ENCODE measurements at places on chromosomes 1 and 21.
A peak's percentile ranks its signal among the peaks of the same experiment; 100 is the strongest.

- no peak for DNase-seq
Measured at GRCh38 chr1:87250336-87250735, 78.3 kb upstream of the LMO4 start.

DNA sequence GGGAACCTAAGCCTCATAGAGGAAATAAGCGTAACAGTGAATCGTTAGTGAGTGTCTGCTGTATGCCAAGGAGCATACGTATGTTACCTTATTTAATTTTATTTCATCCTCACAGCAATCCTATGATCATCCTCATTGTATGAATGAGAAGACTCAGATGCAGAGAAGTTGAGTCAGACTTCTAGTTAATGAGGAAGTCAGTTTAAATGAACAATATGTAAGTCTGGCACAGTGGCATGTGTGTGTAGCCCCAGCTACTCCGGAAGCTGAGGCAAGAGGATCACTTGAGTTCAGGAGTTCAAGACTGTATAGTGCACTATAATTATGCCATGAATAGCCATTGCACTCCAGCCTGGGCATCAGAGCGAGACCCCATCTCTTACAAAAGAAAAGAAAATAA, 148.0 kb downstream of the ZZZ3 start:
- no peak for DNase-seq

- peak; percentile 69 for DNase-seq
Measured at GRCh38 chr1:111030590-111030989, 66.9 kb upstream of the LRIF1 start.

GRCh38 chr1:156420205-156421061, 51.4 kb downstream of the RHBG start:
- DNase-seq = no peak

DNA sequence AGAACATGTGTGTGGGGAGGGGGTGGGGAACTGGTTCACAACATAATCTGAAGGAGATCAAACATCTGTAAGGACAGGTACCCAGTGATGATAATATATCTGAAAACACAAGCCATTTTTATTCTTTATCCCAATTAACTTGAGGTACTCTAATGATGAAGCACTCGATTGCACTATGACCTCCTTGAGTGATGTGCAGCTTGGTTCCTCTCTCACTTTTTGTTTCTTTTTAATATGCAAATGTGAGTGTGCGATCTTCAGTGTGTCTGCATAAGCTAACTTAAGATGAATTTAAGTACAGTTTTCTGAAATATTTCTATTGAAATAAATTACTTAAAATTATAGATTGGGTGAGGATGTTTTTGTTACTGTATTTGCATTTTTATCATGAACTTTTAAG, 50.6 kb upstream of the ANGPTL1 start:
- DNase-seq = no peak

- DNase-seq = no peak
Measured at GRCh38 chr1:233605205-233605604, 8.7 kb upstream of the KCNK1 start.

- DNase-seq = no peak
Measured at GRCh38 chr21:39105341-39105765, 77.9 kb downstream of the PSMG1 start.

- no peak for DNase-seq
Measured at GRCh38 chr1:204678721-204679475, 6.6 kb downstream of the LRRN2 start.

DNA sequence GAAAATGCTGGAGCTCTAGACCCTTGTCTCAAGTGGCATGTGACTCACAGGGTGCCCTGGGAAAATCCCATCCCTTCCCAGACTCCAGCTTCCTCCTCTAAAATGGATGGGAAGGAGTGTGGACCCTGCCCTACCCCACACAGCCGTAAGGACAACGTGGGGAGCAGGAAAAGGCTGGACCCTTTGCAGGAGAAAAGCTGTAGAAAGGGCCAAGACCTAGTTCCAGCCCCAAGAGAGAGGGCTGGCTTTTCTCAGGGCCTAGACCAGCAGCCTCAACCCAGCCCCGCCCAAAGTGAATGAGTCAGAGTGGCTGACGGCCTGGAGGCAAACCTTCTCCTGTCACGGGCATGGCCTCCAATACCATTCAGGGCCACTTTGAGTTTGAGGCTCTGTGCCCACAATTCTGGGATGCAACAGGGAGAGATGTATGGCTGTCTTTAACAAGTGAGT, 1.1 kb downstream of the LAMB3 start:
- no peak for DNase-seq

DNA sequence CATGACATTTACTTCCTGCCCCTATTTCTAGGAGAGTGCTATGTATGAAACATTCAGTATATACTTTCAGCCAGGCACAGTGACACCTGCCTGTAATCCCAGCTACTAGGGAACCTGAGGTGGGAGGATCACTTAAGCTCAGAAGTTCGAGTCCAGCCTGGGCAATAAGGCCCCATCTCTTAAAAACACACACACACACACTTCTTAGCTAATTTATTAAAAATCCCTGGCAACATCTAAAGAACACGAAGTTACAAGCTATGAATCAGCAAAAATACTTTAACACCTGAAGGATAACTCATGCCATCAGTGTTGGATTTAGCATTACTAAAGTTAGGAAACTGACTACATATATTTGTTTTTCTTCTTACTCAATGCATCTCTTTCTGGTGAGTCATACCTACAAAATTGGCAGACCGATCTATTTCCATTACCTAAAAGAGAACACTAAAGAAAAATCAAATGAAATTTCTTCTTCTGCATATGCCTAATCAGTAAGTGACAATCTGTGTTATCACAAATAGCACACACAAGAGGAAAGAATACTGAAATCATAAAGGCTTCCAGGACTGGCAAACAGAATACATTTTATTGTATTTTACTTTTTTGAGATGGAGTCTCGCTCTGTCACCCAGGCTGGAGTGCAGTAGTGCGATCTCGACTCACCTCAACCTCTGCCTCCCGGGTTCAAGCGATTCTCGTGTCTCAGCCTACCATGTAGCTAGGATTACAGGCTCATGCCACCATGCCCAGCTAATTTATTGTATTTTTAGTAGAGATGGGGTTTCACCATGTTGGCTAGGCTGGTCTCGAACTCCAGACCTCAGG, 41.4 kb downstream of the RNF115 start:
- DNase-seq = no peak

DNA sequence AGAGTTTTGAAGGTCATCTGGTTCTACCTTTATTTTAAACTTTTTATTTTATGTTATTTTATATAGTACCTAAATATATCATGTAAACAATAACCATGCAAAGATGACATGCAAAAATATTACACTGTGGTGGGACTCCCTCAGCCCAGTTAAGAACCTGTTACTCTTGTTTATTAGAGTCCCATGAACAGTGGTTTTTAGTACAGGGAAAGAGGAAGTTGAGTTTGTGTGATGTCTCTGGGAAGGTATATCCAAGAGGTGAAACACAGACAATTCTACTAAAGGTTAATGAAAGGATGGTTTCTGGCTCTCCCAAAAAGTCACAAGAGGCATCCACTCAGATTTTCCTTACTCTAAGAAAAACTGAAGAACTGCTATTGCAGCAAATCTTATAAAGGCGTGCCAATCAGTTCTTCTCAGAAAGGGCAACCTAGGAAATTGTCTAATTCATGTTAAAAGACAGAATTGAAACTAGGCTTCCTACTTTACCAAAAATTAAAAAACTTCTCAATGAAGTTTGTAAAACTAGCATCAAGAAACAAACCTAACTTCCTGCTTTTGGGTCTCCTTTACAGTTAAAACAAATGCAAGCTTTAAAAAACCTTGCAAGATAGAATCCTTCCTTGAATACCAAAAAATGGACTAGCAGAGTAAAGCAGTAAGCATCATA, 19.9 kb downstream of the GFI1 start:
- DNase-seq = no peak

- DNase-seq = no peak
Measured at GRCh38 chr1:244874974-244875579, 10.7 kb upstream of the HNRNPU start.

DNA sequence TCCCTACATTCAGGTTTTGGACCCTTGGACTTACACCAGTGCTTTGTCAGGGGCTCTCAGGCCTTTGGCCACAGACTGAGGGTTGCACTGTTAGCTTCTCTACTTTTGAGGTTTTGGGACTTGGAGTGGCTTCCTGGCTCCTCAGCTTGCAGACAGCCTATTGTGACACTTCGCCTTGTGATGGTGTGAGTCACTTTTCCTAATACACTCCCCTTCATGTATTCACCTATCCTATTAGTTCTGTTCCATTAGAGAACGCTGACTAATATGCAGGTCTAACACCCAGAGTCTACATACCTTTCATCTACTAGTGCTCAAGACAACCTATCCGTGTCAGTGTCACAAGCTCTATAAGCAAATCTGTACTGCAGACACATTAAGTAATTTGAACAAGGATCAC, 605.3 kb downstream of the KCNT2 start:
- DNase-seq = no peak

GRCh38 chr1:150567717-150568593, 11.5 kb downstream of the MCL1 start:
- peak; percentile 86 for DNase-seq

- DNase-seq = no peak
Measured at GRCh38 chr1:84073266-84073665, 70.8 kb upstream of the PRKACB start.

DNA sequence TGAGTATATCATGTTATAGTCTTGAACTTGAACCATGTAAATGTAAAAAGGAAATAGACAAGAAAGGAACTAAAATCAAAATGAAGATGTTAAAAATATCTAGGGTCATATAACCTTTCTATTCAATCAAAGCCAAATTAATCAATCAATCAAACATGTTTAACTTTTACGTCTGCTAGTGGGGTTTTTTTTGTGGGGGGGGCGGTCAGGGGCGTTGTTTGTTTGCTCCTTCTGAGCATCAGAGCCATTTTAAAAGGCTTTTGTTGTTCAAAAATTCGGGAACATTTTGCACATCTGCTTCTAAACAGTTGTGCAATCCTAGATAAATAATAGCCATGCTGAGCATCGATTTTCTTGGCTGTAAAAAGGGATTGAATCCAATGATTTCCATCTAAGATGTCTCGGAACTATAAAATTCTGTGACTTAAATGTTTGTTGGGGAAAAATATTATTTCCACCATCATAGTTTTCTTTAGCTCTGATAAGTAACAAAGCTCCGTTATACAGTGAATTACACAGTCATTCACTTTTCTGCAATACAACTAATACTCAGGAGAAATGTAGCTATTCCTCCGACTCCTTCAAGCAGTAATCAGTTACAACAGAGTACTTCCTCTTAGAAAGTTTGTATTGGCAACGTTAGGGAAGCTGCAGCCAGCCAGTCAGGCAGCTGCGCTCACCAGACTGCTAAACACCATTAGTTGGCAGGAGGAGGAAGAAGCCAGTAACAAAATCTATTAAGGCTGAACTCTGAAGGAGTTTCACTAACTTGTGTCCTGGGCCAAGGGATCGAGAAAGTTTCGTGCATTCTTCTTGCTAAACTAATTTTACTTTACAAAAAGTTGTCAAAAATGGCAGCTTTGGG, 2.2 kb downstream of the SPATA6 start:
- peak; percentile 13 for DNase-seq

DNA sequence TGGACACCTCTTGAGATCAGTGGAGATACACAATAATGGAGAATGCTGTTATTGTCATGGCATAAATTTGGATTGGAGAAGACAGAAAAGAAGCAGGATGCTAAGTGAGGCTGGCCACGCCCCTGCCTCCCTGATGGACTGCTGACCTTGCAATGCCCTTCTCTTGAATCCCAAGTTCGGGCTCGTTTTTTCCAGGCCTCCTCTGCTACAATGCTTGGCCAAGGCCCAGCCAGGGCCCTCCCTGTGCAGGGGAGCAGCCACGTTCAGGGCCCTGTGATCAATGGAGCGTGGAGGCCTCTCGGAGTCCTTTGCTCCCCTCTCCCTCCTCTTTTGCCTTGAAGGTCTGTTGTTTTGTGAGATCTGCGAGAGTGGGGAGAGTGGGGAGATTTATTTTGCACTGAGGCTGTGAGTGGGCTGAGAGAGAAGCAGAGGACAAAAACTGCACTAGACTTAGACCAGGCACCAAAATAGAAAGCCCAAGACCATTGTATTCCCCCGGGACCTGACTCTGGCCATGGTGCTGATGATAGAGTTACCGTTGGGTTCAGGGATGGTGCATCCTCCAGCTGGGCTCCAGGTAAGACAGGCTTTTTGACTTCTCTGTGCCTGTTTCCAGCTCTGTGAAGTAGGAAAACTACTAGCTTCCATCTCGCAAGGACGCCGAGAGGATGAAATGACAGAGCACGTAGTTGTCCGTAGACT, 268.6 kb downstream of the KAZN start:
- no peak for DNase-seq

DNA sequence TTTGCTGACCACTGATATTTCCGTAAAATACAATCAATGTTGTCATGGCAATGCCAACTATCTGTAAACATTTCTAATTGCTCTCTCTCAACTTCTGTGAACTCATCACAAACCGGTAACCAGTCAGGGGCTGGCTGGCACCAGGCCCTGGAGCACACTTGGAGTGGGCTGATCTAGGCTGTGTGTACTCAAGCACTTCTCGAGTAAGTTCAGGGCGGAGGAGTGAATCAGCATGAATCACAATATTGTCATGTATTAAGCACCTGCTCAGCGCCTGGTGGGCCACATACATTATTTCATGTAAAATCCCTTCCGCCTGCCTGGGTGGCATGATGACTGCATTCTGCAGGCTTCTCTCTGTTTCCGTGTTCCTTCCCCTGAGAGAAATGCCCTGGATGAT, 212.4 kb downstream of the FOXD2 start:
- DNase-seq = peak; percentile 81

DNA sequence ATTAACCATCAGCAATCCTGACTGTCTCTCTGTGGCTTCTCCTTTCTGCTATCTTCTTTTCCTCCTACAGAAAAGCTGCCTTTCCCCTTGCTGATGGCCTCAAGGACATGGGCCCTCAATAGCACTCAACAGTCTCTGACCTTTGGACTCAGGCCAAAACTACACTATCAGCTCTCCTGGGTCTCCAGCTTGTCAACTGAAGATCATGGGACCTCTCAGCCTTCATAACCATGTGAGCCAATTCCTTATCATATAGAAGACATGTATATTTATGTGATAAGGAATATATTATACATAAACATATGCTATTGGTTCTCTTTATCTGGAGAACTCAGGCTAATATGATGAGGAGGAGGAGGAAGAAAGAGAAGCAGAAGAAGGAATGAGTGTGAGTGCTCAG, 91.8 kb upstream of the GJB5 start:
- DNase-seq = no peak

GRCh38 chr1:20322081-20322824, 31.6 kb downstream of the VWA5B1 start:
- DNase-seq = no peak

DNA sequence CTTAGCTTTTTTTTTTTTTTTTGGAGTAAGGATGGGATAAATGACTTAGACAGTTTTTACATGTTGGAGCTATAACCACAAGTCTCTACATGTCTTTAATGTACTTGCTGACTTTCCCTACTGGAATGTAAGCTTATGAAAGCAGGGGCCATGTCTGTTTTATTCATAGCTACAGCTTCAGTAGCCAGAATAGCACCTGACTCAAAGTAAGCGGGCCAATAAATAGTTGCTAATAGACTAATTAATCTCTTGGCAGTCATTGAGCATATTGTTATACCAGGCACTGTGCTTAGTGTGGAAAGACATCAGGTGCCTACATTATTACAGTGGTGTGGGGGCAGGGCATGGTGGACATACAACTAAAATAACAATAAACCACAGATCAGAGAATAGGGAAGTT, 84.4 kb upstream of the HOOK1 start:
- DNase-seq = no peak
